ENCODE measurements at places on chromosomes 3 and 15.

DNA sequence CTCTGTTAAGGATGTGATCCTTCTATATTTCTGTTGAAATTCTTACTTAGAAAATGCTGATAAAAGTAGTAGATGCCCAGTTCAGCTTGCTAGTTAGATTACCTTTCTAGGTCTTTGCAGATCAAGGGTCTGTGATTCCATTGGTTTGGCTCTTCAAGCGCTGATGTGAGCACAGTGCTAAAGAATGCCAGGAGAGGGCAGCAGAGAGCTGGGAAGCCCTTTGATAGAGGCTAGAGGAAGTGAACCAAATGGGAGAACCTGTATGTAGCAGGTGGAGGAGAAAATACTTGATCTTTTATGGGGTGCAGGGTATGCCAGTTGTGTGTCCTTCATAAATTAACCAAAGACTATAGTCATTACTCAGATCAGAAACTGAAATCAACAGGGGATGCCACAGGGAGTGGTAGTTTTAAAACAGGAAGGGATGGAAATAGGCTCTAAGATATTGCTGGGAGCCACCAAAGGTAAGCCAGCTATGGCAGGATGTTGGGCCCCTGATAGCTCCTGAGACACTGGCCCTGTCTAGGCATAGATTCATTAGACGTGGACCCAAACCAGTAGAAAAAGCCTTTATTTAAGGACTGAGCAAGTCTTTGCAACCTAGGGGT, 677.4 kb downstream of the SQOR start:
- peak; percentile 85 for DNase-seq

- DNase-seq = no peak
Measured at GRCh38 chr3:75089841-75090240, 475.4 kb upstream of the CNTN3 start.

GRCh38 chr15:80918196-80918783, 71.3 kb downstream of the MESD start:
- DNase-seq = no peak

DNA sequence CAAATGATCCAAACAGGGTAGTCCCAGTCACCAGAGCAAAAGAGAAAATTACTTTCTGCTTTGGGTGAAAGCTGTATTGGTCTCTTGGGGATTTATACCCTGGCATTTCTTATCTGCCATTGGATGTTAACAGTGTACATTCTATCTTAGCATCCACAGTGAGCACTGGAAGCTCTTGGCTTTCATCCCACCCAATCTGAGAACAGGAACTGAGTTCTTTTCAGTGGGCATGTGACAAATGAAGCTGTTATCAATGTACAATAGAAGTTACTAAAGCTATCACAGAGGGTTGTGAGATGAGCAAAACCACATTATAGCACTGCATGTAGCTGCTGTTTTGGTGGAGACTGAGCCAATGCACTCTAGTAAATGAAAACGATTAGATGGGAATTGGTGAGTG, 300.7 kb downstream of the TUSC7 start:
- DNase-seq = no peak

DNA sequence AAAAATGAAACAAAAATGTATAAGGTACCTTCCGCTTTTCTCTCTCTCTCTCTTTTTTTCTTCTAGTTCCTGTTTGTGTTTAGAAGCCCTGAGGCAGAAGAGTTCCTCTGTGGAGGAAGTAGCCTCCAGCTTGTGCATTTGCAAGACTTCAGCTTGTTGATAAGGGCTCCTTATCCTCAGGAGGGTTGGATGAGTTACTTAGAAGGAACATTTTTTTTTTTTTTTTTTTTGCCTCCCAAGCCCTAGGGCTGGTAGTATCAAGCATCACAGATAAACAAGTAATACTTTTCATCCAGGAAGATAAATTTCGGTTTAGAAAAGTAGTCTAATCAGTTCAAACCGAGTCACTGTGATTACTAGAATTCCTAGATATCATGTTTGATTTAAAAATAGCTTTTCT, 91.0 kb upstream of the CBLB start:
- no peak for DNase-seq

GRCh38 chr3:4562595-4562994, 69.4 kb downstream of the ITPR1 start:
- DNase-seq = no peak

DNA sequence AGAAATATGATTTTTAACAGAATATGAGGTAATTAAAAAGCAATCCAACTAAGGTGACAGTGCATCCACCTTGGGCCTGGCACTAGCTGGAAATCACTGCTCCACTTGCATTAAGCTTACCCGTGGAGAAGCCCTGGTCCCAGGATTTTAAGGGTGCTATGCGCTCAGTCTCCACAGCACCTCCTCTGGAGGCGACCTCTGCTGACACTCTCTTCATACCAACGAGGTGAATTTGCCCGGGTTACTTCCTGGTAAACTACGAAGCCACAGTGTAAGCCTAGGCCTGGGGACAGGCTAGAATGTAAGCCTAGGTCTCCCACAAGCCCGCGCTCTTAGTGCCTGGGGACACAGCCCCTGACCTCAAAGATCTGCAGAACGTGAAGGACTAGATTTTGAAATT, 793 bp downstream of the APOD start:
- no peak for DNase-seq

- DNase-seq = no peak
Measured at GRCh38 chr3:172659246-172660002, 51.4 kb downstream of the NCEH1 start.

- no peak for DNase-seq
Measured at GRCh38 chr15:76309601-76310330, 1.5 kb downstream of the ETFA start.

- DNase-seq = no peak
Measured at GRCh38 chr3:160540551-160540950, 24.8 kb downstream of the KPNA4 start.

GRCh38 chr15:98767692-98768091, 119.4 kb downstream of the IGF1R start:
- no peak for DNase-seq

DNA sequence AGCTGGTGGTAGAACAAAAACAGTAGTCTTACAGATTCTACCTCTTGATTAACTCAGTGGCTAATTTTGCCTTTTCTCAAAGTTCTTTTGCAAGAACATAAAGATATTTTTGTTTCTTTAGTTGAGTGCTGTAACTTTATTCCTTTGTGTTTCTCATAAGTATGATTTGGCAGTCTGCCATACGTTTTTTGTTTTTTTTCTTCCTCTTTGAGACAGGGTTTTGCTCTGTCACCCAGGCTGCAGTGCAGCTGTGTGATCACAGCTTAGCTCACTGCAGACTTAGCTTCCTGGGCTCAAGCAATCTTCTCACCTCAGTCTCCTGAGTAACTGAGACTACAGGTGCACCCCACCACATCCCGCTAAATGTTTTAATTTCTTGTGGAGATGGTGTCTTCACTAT, 22.4 kb downstream of the B3GNT5 start:
- DNase-seq = no peak
